ENCODE measurements at places on chromosomes 1 and 21.

DNA sequence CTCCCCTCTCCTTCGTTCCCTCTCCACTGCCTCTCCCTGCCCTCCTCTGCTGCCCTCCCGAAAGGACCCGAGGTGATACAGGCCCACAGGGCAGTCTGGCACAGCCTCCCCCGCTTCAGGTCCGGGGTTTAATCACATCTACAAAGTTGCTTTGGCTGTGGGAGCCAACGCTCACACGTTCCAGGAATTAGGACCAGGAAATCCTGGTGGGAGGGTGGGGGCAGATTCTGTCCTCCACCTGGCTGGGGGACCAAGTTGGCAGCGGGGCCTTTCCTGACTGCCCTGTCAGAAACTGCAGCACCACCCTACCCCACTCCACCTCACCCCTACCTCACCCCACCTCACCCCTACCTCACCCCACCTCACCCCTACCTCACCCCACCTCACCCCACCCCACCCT lies 95.1 kb downstream of the WDR4 start:
- DNase-seq = peak; percentile 39

- DNase-seq = no peak
Observed at GRCh38 chr1:229024528-229025130, 246.3 kb upstream of the RAB4A start.

DNA sequence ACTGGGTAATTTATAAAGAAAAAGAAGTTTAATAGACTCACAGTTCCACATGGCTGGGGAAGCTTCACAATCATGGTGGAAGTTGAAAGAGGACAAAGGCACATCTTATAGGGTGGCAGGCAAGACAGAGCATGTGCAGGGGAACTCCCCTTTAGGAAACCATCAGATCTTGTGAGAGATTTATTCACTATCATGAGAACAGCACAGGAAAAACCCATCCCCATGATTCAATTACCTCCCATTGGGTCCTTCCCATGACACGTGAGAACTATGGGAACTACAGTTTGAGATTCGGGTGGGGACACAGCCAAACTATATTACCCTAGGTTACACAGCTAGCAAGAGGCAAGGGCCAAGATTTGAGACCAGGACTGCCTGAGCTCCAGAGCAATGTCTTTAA lies 30.4 kb upstream of the SOX13 start:
- no peak for DNase-seq

DNA sequence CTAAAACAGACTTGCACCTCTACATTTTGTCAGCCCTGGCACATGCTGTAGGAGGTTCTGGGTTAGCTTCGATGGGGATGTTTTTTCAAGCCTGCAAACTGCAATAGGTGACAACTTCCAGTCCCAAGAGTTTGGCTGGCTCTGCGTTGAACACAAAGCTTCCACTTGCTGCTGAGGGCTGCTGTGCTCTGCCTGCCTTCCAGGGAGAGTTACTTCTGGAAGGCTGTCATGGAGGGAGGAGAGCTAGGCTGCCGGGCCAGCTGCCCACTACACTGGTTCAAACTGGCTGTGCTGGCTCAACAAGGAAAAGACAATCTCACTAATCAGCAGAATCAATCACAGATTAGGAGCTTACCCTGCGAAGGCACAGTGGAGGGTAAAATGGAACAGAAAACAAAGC lies 46.7 kb upstream of the PPP2R5A start:
- peak; percentile 53 for DNase-seq

GRCh38 chr1:2951856-2952255 lies 69.4 kb upstream of the ACTRT2 start:
- DNase-seq = peak; percentile 3

DNA sequence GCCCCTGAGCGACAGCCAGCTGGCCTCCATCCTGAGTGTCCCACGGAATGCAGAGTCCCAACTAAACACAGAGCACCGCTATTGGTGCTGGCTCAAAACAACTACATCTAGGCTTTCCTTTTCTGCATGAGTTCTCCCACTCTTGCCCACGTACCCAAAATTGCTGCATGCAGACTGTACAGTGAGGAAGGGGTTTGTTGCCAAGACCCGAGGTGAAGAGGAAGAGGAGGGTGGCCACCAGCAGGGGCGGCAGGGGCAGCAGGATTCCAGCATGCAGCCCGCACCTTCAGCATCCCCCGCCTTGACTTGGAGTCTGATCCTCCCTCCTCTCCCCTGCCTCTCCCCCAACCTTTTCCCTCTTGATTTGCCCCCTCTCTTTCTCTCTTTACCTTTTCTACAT lies 8.0 kb downstream of the S100A9 start:
- no peak for DNase-seq

- DNase-seq = no peak
Observed at GRCh38 chr1:202283379-202283844, 58.3 kb downstream of the UBE2T start.

DNA sequence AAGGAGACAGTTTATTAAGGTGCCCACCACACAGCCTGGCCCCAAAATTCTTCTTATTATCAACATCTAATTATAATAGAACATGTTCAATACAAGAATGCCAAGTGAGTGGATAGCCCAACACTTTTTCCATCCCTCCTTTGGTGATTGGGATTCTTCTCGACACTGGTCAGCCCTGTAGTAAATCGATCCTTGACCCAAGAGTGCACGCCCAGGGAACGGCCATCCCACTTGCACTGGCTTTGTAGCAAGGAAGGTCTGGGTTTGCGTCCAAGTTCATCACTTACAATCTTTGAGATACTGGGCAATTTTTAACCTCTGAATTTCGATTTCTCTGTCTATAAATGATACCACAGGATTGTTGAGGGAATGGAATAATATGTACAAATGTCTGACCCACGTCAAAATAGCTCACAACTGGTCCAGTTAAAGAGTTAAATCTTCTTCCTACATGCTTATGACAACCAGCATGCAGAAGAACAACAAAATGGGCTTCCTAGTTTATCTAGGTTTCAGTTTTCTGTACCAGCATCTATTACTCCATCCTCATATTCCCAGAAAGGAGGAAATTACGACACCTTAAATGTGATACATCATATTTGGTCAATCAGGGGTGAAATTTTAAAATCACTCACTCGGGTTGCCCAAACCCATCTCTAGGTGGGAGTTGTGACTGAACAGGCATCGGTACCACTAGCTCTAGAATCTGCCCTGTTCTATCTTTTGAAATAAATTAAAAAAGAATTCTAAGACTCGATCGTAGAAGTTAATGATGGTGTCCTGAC lies 161.8 kb downstream of the CLIC6 start:
- no peak for DNase-seq

- DNase-seq = no peak
Observed at GRCh38 chr21:22253761-22254160, 1255.6 kb downstream of the NCAM2 start.

- no peak for DNase-seq
Observed at GRCh38 chr21:43367296-43367695, 59.6 kb downstream of the SIK1 start.

DNA sequence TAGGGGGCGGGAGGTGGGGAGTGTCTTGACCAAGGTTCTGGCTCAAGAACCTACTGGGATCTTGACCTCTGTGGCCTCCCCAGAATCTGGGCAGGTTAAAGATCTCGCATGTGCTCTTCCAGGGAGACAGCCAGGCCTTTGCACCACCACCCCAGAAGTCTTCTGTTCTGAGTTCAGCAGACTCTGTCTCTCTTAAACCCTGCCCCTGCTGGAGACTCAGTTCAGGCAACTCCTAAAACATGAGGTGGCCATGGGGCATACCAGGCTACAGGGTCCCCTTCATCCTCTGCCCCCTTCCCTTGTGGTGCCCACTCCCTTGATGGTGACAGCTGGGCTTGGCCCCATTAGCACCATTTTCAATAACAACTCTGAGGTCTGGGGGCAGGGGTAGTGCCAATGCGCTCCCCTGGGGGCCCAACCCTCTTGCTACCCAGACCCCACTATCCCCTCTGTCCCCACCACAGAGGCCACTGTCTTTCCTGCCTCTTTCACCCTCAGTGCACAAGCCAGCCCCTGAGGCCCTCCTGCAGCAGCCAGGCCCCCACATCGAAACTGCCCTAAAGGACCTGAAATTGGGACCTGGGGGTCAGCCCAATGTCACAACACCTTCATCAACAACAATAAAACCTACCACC lies 132.7 kb upstream of the RUNX3 start:
- DNase-seq = no peak

DNA sequence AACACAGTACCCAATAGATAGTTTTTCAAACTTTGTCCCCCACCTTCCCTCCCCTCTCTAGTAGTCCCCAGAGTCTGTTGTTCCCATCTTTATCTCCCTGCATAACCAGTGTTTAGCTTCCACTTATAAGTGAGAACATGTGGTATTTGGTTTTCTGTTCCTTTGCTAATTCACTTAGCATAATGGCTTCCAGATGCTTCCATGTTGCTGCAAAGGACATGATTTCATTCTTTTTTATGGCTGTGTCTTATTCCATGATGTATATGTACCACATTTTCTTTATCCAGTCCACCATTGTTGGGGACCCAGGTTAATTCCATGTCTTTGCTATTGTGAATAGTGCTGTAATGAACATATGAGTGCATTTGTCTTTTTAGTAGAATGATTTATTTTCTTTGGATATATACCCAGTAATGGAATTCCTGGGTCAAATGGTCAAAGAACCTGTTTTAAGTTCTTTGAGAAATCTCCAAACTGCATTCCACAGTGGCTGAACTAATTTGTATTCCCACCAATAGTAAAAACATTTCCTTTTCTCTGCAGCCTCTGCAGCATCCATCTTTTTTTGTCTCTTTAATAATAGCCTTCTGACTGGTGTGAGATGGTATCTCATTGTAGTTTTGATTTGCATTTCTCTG lies 126.0 kb downstream of the AK5 start:
- no peak for DNase-seq

GRCh38 chr1:203467550-203467921 lies 8.1 kb upstream of the PRELP start:
- DNase-seq = peak; percentile 59

DNA sequence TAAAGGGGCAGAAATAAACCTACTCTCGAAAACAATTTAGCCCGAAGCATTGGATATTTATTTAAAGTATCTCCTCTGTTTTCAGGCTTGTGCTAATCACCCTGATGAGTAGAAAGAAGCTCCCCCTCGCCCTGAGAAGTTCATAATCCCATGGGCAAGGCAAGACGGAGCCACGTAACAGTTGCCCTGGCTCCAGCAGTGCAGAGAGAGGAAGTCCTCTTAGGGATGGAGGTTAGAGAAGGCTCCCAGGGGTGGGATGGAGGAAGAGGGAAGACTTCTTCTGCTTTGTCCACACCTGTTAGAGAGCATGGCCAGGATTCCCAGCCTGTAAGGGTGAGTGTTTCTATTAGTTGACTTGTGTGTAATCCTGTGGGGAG lies 3.4 kb upstream of the GPR25 start:
- no peak for DNase-seq

- no peak for DNase-seq
Observed at GRCh38 chr1:170714938-170715337, 51.0 kb downstream of the PRRX1 start.

DNA sequence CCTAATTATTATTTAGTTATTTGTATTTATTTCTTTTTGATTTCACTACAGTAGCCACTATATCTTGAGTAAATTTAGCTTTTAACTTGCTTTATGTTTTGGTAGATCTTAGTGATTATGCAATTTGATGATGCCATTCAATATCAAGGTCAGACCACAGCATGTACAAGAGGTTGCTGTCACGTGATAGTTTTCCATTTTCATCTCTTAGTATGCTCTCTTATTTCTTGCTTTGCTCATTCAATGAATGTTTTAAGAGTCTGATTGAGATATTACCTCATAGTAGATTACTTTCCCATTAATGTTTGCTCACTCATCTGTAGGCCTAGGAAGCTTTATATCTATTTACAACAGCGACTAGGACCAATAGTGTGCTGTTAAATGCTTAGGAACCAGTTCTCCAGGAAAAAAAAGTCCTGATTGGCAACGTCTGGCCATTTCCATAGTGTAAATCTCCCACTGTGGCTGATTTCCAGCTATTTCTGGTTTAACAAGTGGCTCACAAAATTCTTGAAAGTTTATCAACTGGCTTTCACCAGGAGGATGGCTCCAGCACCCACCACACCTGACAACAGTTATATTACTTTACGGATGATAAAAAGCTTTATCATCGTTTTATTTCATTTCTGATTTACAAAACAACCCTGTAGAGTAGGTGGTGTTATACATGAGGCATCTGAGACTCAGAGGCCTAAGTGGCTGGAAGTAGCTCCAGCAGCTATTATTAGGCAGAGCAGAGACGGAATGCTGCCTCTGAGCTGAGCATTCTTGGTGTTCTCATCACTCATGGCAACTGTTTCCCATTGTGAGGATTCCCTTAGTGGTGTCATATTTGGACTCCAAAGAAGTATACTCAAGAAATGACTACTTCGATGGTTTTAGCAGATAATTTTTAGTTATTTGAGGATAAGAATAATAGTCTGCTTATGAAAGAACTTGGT lies 235.2 kb downstream of the DISC1 start:
- no peak for DNase-seq

- DNase-seq = no peak
Observed at GRCh38 chr21:44326716-44327602, 12.2 kb downstream of the CFAP410 start.

- peak; percentile 49 for DNase-seq
Observed at GRCh38 chr21:45552696-45553391, 10.6 kb upstream of the SLC19A1 start.

DNA sequence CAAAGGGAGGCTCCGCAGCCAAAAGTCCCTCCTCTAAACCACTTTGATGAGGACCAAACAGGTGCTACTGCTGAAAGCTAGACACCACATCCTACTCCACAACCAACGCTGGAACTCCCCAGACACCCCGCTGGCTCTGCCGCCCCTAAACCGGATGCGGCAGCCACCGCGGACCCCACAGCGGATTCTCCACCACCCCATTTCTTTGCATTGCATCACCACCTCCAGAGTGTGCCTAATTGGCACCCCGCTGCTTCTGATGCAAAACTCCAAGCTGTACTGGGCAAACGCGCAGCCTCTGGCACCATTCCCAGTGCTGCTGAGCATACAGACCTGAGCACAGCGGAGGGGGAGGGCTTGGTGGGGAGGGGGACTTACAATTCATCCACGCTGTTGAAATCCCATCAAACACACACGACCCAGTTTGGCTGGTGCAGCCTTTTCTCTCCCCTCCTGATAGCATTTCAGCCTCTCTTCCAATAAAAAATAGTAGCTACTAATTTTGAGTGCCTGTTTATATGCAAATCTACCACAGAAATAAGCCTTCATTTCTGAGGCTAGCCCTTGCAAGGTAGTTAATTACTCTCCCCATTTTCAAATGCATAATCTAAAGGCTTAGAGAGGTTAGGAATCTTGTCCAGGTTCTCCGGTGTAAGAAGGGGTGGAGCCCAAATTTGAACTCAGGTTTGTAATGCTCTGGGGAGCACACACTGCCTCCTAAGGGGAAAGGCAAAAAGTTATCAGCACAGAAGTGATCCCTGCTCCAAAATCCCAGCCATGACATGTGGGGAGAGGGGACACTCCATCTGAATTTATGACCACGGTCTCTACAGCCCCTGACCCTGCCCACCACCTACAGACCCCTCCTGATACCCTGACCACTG lies 12.2 kb upstream of the RGS16 start:
- DNase-seq = peak; percentile 61

DNA sequence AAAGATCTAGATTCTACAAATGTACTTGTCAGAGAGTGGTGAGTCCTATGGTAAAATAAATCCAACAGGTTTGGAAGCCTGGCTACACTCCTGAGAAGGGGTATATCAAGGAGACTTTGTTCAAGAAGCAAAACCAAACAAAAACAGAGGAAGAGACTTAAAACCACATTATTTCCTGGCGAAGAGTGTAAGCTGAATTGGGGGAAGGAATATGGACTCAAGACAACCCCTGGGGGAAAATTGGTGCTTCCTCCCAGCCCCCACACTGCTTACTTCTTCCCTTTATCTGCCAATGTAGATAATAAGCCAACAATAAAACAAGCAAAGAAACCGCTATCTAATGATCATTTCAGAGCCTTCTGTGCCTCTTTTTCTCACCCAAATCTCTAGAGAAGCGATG lies 48.4 kb upstream of the ZBTB18 start:
- DNase-seq = no peak
